ENCODE measurements at places on chromosomes 3 and 15. TPM values are rescaled to one million over a fixed set of nuclear protein-coding genes. Genes with fewer than 3 reads are reported as not detected.

DNA sequence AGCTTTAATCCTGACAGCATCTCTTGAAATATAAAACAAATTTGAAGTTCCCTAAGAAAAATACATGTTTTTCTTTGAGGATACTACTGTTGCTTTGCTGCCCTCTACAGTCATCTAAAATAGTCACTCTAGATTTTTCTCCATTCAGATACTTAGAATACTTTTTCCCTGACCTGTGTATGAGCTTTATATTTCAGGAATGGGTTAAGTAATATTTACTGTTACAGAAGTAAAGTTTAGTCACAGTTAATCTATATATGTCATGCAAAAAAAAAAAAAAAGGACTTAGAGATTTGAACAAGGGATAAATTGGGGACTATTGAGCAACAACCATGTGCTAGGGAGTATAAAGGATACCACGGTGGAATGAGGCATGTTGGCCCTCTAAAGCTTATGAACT lies 8.8 kb downstream of the NECTIN3 start:
- peak; percentile 78 for DNase-seq

DNA sequence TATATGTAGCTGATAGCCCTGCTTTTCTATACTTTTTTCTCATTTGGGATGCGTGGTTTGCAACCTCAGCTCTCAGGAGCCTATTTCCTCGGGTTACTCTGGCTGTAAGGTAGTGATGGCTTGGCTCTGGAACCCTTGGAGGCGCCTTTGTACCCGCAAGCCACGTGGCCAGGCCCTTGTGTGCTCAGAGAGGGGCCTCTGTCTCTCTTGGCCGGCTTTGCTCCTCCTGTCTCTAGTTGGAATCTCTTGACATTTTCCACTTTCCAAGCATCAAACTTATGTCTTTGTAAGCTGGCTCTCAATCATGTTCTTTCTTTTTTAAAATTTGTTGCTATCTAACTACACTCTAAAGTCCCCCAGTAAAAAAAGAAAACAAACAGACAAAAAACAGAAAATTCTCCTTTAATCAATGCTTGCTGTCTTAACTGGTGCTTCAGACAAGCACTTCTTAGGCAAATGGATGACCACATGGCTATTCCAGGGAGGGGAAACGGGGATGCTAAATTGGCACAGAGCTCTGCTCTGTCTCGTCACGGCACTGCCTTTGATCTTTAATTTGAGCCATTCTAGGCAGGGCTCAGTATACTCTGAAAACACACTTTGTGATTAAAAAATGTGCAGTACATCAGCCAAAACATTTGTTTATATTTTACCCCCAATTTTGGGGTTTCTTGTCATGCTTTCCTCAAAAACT lies 180.4 kb upstream of the NR2E3 start:
- no peak for DNase-seq

DNA sequence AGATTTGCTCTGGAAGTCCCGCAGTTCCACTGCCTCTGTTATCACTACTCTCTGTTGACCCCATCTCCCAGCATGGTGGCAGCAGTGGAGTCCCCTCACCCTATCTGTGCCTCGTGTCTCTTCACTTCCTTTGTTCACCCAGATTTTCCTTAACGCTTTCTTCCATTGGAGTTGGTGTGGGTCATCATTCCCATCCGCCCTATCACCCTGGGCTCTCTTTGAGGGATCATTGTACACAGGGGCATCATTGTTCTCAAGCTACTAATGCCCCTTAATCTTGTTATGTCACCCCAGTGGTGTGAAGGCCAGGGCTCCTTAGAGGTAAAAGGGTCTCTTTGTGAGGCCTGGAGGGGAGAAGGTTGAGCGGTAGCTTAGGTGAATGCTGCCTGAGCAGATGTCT lies 329.5 kb upstream of the CTDSPL start:
- no peak for DNase-seq

- no peak for DNase-seq
Observed at GRCh38 chr3:634511-634910, 437.9 kb downstream of the CHL1 start.

- no peak for DNase-seq
Observed at GRCh38 chr3:160587105-160587504, 21.7 kb upstream of the KPNA4 start.

DNA sequence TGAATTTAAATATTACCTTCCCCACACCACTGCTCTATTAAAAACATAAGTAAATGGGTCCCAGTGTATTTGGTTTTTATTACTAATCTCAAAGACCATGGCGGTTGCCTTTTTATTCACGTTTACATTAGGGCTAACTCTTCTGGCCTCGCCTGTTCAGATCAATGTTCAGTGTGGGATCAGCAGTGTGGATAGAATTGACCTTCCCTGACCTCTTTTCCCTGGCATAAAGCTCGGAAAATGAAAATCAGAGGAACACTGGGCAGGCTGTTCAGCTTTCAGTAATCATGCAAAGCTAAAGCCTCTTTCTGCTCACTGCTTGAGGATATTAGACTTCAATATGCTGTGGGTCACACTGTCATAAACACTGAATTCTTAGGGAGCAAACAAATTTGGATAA lies 422.6 kb upstream of the ONECUT1 start:
- no peak for DNase-seq

- DNase-seq: peak; percentile 70
Observed at GRCh38 chr15:97761110-97761509, 199.4 kb upstream of the ARRDC4 start.

DNA sequence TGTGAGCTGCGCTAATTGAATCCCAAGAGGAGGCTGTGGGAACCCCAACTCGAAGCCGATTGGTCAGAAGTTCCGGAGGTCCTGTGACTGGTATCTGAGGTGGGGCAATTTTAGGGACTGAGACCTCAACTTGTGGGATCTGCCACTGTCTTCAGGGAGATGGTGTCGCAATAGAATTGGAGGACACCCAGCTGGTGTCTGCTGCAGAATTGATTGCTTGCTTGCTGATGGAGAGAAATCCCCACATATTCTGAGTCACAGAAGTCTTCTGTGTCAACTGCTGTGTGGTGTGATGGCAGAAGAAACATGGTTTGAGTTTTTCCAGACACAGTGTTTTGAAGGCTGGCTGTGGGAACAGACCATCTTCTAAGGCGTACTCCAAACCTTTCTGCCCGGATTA lies 99.7 kb upstream of the PLXNA1 start:
- DNase-seq: no peak

- DNase-seq: peak; percentile 33
Observed at GRCh38 chr3:118501152-118501551, 533.5 kb downstream of the IGSF11 start.

GRCh38 chr3:177193688-177194268 lies 3.5 kb downstream of the TBL1XR1 start:
- no peak for DNase-seq

DNA sequence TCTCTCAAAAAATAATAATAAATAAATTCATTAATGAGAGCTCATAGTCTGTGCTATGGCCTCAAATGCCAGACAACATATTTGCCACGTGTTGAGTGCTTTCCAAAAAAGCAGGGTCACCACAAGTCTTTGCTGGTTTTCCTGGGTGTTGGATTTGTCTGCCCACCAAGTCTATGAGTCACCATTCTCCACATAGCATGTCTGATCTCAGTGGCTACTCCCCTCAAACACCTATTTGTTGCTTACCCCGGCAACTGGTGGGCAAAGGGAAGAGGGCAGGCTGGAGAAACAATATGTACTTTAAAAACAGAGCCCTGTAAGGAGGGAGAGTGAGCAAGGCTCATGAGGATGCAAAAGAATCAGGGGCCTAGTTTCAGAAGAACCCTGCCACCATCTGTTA lies 120.0 kb upstream of the ARRDC4 start:
- DNase-seq: no peak

GRCh38 chr15:96360581-96361308 lies 30.2 kb downstream of the NR2F2 start:
- no peak for DNase-seq

GRCh38 chr3:101932326-101933068 lies 83.2 kb downstream of the NFKBIZ start:
- no peak for DNase-seq

DNA sequence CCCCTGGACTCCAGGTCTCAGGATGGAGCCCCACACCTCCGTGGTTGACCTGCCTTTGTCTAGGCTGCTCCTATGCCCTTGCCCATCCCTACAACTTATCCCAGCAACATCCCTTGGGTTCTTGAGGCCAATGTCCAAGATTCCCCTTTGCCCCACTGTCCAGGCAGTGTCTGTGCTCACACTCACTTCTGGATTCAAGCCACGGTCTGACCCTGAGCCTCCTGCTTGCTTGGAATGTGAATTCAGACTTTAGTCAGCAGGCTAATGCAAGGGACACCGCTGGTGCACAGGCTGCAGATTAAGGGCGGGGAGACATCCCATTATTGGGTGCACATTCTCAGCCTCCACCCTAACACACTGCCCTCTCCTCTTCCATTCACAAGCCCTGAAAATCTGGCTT lies 154.1 kb downstream of the WNT5A start:
- no peak for DNase-seq

DNA sequence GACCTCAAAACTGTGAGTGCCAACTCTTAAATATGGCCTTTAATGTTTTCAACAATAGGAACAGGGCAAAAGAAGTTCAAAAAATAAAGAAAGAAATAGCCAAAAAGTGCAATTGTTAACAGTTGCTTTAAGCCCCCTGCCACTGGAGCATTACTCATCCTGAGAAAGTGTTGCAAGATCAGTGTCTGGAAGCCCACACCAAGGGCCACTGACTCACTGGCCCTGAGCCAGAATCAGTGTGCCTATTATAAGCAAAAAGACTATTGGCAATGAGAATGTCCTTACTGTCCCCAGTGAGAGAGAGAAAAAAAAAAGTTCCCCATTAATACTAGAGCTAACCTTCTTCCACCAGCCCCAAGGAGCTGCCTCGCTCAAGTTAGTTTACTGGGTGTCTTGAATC lies 480.1 kb upstream of the ZNF385D start:
- DNase-seq: no peak

DNA sequence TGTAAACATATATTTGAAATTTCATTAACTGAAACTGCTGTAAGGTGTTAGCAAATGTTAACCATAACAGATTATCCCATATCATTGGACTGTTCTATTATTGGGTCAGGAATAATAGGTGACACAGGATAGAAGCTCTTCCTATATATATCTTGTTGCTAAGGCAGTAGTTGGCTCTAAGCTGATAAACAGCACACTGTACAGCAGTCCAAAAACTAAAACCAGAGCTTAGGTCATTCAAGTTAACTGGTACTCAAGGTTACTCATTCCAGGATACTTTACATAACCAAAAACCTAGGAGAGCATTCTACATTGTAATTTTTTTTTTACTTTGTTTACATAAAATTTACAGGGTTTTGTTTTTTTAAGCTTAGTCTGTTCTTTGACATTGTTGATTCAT lies 8.9 kb downstream of the DNAJC19 start:
- no peak for DNase-seq

DNA sequence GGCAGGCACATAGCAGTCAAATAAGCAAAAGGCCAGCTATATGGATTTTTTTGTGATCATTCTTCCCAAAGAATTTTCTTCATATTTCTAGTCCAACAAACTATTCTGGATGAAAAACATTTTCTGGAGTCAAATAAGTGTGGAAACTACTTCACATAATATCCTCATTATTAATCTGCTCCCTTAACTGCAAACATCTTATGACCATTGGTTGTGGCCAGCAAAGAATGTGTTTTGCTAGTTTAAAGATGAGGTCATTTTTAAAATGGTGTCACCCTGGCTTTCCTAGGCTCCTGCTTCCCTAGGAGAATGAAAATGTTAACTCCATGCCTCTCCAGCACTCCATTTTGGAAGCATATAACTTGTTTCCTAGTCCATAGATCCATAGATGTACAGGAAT lies 118.8 kb downstream of the SST start:
- DNase-seq: no peak

GRCh38 chr3:41448396-41448795 lies 249.1 kb downstream of the CTNNB1 start:
- DNase-seq: peak; percentile 5

MOBP gene
- not detected for total RNA-seq

REC114 gene
- not detected for total RNA-seq

TUSC7 gene
- total RNA-seq: not detected

TBCCD1 gene
- 13.7 TPM for total RNA-seq

MESP1 gene
- total RNA-seq: 0.26 TPM

PLA2G4E gene
- total RNA-seq: under 0.01 TPM

CX3CR1 gene
- total RNA-seq: not detected

CCR8 gene
- not detected for total RNA-seq

FOXB1 gene
- total RNA-seq: not detected

PPP1R14D gene
- not detected for total RNA-seq
